Central memory CD8-positive, alpha-beta T cell (primary cell): ENCODE measurements at places on chromosomes 7 and 10.
A peak's percentile ranks its signal among the peaks of the same experiment; 100 is the strongest.

DNA sequence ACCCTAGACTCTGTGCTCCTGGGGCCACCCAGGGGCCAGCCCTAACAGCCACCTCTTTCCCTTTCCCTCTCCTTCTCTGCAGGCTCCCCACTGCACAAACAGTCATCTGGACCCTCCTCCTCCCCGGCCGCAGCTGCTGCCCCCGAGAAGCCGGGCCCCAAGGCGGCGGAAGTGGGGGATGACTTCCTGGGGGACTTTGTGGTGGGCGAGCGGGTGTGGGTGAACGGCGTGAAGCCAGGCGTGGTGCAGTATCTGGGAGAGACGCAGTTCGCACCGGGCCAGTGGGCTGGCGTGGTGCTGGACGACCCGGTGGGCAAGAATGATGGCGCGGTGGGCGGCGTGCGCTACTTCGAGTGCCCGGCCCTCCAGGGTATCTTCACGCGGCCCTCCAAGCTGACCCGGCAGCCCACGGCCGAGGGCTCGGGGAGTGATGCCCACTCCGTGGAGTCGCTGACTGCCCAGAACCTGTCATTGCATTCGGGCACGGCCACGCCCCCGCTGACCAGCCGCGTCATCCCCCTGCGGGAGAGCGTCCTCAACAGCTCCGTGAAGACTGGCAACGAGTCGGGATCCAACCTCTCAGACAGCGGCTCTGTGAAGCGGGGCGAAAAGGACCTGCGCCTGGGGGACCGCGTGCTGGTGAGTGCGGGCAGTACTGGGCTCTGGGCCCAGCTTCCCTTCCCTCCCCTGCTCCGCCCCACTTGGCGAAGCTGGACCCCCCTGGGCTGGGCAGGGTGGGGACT is 49.3 kb downstream of the CLIP2 start:
- no peak for DNase-seq
- no peak overlapping the region for H3K27ac ChIP-seq
- peaks cover 5% of the 10 kb centered on the region for H3K4me1 ChIP-seq
- no peak overlapping the region for H3K4me3 ChIP-seq

GRCh38 chr7:11591055-11591633 is 240.9 kb downstream of the THSD7A start:
- H3K27me3 ChIP-seq: no peaks in the 10 kb centered on the region
- no peak overlapping the region for H3K27ac ChIP-seq
- no peak for DNase-seq
- no peaks in the 10 kb centered on the region for H3K4me1 ChIP-seq
- no peak overlapping the region for H3K4me3 ChIP-seq
- H3K36me3 ChIP-seq: no peaks in the 10 kb centered on the region

DNA sequence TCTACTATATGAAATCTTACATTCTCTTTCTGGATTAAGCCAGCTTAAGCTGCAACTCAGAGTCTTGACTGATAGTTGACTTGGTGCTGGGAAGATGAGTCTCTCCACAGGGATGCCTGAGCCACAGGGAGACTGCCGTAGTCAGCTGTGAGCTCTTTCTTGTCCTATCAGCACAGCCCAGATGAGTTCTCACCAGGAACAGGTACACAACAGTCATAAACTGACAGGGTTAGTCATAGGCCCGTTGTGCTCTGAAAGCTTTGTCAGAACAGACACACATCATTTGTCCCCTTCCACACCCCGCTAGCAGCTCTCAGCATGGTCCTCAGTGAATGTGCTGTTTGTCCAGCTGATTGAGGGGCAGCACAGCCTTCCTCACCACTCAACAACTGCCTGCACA is 221.6 kb downstream of the RPS24 start:
- peaks cover 2% of the 10 kb centered on the region for H3K36me3 ChIP-seq
- no peak overlapping the region for H3K4me3 ChIP-seq
- no peak overlapping the region for H3K27ac ChIP-seq
- H3K4me1 ChIP-seq: peaks cover 9% of the 10 kb centered on the region

DNA sequence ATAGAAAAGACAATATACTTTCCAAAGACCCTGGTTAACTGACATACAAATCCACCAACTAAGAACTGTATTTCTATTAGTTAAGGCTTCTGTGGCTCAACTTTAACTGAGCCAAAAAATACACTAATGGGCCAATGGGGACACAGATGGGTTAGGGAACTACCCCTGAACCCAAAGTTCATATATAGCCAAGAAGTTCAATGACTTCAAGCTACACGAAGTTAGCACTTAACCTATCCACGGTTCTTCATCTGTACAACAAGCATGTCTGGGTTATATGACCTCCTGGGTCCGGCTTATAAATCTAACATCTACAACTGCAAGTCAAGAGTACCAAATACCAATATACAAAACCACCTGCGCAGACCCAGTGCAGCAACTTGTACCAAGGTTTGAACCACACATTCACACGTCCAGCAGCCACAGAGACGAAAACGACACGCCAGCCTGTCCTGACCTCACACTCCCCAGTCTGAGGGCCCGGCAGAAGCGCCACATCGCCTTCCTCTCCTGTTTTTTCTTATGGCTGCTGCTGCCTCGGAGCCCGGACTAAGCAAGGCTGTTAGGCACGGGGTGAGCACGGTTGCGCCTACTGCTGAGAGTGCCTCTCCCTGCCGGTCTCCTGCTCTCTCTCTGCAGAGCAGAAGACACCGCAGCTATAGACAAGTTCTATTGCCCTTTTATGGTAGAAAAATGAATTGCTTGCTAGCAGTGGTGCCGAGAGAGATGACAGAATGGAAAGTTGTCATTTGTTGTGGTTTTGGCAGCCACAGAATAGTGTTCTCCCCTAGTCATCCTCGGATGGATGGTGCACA is 86.3 kb downstream of the RNF216 start:
- peak overlapping the region; percentile 77 for H3K4me3 ChIP-seq
- H3K36me3 ChIP-seq: peaks cover 14% of the 10 kb centered on the region
- H3K4me1 ChIP-seq: peaks cover 79% of the 10 kb centered on the region
- DNase-seq: peak; percentile 35

- no peaks in the 10 kb centered on the region for H3K27me3 ChIP-seq
- no peaks in the 10 kb centered on the region for H3K36me3 ChIP-seq
- no peak overlapping the region for H3K27ac ChIP-seq
- peaks cover 5% of the 10 kb centered on the region for H3K4me1 ChIP-seq
Observed at GRCh38 chr10:116146372-116147140, 126.5 kb downstream of the GFRA1 start.

- peaks cover 13% of the 10 kb centered on the region for H3K4me1 ChIP-seq
- no peak overlapping the region for H3K4me3 ChIP-seq
- H3K27ac ChIP-seq: no peak overlapping the region
Observed at GRCh38 chr7:100486753-100487446, 3.2 kb downstream of the NYAP1 start.

- H3K4me3 ChIP-seq: no peak overlapping the region
- no peaks in the 10 kb centered on the region for H3K4me1 ChIP-seq
- peaks cover 3% of the 10 kb centered on the region for H3K36me3 ChIP-seq
- no peak overlapping the region for H3K27ac ChIP-seq
Observed at GRCh38 chr10:96416643-96417042, 57.8 kb upstream of the OPALIN start.

GRCh38 chr7:11786186-11786585 is 45.8 kb downstream of the THSD7A start:
- no peaks in the 10 kb centered on the region for H3K4me1 ChIP-seq
- H3K27me3 ChIP-seq: no peaks in the 10 kb centered on the region
- no peak overlapping the region for H3K4me3 ChIP-seq
- H3K36me3 ChIP-seq: no peaks in the 10 kb centered on the region
- no peak for DNase-seq

DNA sequence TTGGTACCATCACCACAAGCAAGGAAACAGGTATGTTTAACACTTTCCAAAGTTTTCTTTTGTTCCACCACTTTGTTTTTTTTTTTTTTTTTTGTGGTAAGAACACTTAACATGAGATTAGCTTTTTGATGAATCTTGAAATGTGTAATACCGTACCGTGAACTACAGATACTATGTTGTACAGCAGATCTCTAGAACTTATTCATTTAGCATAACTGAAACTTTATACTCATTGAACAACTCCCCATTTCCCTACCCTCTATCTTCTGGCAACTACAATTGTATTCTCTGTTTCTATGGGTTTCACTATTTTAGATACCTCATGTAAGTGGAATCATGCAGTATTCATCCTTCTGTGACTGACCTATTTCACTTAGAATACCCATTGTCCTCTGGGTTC is 162.7 kb upstream of the ITGB1 start:
- peak overlapping the region; percentile 81 for H3K27ac ChIP-seq
- H3K36me3 ChIP-seq: peaks cover 8% of the 10 kb centered on the region
- DNase-seq: no peak
- no peak overlapping the region for H3K4me3 ChIP-seq

DNA sequence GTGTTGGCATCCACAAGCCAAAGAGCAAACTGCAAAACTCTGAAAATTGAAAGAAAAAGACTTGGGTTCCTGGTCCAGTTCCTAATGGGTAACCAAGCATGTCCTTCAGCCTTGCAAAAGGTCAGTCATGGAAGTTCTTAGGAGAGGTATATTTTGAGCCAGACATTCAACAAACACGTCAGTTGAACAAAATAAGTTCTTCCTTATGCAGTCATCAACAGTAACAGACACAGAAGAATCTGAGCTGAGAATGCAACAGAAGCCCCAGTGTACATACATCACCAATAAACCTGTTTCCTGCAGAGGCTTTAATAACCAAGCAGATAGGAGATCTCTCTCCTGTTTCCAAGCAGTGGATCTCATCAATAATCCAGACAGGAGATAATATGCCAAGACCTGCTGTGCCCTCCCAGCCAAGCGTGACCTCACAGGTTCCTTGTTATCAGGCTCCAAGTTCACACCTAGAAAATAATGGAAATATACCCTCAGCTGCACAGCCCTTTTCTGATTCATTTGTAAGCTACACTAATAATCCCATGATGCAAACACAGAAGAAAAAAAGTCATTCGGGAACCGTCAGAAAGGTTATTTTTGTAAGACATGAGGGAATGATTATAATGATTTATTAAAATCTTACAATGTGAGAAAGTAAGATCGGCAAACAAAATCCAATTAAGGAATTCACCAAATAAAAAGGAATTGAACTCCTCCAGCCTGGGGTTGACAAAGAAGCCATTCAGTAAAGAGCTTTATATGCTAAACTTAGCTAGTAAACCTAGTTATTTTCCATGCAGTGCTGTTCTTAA is 90.7 kb downstream of the DGKI start:
- no peaks in the 10 kb centered on the region for H3K36me3 ChIP-seq
- no peaks in the 10 kb centered on the region for H3K4me1 ChIP-seq
- H3K27me3 ChIP-seq: peaks cover 21% of the 10 kb centered on the region
- no peak for DNase-seq
